Stimulated activated CD8-positive, alpha-beta memory T cell treated with anti-CD3 and anti-CD28 coated beads, Interleukin-12 subunit alpha, Interleukin-12 subunit beta, amount 100 ng/mL, for 4 hours (primary cell): ENCODE measurements at places on chromosomes 1 and 21.

- DNase-seq = no peak
These were observed 119.3 kb upstream of the CDC42BPA start for GRCh38 chr1:227437495-227438008.

DNA sequence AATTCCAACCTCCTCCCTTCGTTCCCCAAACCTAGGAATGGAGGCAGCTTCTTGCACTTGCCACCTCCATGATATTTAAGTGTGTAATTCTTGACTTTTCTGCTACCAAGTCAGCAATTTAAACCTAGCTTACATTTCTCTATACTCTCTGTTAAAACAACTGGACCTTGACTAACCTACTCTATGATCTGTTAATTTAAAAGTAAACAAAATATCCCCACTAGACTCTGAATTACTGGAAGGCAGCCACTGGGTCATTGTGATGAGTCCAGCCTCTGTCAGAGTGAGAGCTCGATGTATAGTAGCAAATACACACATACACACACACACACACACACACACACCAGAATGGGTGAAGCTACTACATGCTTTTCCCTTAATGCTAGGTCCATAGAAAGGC is 40.0 kb upstream of the DHCR24 start:
- DNase-seq = no peak

GRCh38 chr1:181632492-181632891 is 149.2 kb downstream of the CACNA1E start:
- DNase-seq = no peak

DNA sequence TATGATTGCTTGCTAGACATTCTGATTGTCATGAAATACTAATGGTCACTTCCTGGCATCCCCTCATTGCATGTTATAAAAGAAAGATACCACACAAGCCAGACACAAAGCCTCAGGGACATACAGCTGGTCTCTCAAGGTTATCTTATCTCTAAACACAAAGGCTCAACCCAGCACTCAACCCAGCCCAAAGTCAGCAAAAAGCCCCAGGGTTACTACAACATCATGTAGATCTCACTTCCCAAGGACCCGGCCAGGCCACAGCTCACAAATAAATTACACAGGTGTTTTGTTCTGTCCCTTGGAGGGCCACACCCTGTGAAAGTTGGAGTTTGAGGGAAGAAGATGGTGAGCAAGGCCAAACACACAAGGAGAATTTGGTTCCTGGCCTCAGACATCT is 109.7 kb upstream of the BARHL2 start:
- DNase-seq = no peak
